ENCODE measurements at places on chromosomes 16 and 17.

DNA sequence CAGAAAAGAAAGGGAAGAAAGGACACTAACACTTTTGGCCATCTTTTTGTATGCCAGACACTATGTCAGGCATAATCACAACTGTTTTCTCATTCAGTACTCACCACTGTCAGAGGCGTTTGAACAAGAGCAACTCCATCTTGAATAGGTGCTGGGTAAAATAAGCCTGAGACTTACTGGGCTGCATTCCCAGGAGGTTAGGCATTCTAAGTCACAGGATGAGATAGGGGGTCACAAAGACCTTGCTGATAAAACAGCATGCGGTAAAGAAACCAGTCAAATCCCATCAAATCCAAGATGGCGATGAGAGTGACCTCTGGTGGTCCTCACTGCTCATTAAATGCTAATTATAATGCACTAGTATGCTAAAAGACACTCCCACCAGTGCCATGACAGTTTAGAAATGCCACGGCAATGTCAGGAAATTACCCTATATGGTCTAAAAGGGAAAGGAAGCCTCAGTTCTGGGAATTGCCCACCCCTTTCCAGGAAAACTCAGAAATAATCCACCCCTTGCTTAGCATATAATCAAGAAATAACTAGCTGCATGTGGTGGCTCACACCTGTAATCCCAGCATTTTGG, 14.9 kb upstream of the LYRM9 start:
- DNase-seq = no peak

GRCh38 chr16:86292171-86292775, 218.1 kb upstream of the FOXF1 start:
- DNase-seq = no peak

GRCh38 chr16:52929478-52930400, 123.0 kb downstream of the CHD9NB start:
- no peak for DNase-seq

DNA sequence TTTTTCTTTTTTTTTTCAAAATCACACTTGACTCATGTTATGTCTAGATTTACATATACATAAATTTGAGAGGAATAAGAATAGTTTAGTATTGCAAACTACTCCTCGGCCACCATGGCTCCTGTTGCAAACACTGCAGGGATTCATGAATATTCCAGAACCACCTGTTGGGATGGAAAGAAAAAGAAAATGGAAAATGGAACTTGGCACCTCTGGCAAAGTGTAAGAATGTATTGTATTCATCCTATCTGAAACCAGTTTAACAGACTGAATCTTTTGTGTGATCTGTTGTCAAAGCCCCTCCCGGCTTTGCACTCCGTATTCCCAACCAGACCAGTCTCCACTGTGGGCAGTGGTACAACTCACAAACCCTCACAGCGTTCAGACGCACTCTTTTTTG, 124.4 kb downstream of the SPECC1 start:
- no peak for DNase-seq

GRCh38 chr16:77899416-77899815, 111.1 kb downstream of the VAT1L start:
- no peak for DNase-seq

GRCh38 chr17:19382531-19383444, 4.2 kb downstream of the MFAP4 start:
- no peak for DNase-seq

GRCh38 chr17:74863420-74864296, 4.0 kb upstream of the GRIN2C start:
- no peak for DNase-seq

DNA sequence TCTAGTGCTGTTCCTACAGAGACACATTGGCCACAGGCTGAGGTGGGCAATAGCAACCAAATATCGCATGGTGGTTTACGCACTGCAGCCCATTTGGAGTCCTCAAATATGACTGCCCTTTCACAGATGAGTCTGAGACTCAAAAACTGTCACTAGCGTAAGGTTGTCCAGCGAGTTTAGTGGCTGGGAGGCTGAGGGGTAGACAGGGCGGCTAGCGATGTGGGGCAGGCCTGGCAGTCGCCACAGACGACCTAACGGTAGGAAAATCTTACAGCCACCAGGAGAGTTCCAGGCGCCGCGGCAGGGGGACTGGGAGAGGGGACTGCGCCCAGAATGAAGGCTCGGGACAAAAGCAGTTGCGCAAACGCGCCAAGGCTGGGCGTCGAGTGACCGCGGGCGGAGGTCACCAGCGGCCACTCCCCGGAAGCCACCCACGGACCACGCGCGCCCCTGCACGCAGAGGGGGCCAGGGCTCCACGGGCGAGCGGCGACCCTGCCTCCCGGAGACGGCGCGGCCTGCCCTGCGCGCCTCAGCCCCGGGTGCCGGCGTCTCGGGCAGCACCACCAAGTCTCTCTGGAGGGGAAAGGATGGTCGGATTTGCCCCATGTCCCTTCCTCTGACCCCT, 699 bp upstream of the MAP1LC3B start:
- DNase-seq = no peak
